ENCODE measurements at places on chromosomes 1 and 21.
A peak's percentile ranks its signal among the peaks of the same experiment; 100 is the strongest.

- ATAC-seq, result no peak
Measured at GRCh38 chr1:107727866-107728265, 237.1 kb downstream of the VAV3 start.

DNA sequence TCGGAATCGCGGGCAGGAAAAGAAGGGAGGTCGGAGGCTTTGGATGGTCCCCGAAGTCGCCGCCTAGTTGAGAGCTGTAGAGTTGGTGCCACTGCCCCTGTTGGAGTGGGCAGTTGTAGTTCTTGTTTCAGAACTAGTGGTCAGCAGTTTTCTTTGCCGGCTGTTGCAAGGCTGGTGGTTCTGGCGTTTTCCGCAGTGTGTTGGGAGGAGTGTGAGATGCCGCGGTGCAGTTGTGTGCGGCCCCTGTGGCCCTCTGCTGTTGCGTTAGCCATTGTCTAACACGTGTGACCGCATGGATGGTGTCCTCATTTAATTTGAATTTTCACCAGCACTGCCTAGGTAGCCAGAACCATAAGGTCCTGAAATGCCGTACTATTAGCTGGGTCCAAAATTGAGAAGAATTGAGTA lies 1.4 kb downstream of the ARF1 start:
- ATAC-seq, result peak; percentile 5

DNA sequence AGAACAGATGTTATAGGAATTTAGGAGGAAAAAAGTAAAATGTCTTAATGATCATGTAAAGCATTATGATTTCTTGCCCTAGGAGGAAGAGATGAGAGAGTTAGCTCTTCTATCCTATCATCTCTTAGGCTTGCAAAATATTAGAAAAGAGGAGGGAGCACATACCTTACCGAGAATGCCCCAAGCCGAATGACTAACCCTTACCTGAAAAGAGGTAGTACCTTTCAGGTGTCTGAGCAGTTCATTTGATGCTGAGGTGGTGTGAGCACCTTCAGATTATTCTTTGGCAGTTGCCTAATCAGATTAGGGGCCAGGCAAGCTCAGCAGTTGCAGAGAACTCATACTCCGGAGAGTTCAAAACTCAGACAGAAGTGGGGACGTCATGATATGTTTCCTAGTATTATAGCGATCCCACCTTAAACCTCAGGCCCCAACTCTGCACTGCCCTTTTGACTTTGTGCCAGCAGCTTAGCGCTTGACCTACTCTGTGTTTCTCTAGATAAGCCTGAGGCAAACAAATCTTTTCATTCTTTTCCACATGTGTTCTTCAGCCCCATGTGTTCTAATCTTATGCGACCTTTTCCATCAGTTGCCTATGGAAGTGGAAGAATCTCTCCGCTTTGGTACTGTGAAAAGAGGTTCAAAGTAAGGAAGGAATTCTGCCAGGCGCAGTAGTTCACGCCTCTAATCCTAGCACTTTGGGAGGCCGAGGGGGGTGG lies 52.5 kb downstream of the ATP2B4 start:
- ATAC-seq, result no peak

GRCh38 chr1:61135291-61135690 lies 52.9 kb downstream of the NFIA start:
- no peak for ATAC-seq

- ATAC-seq, result no peak
Measured at GRCh38 chr1:161072751-161073449, 3.2 kb upstream of the ARHGAP30 start.

GRCh38 chr1:51299185-51299885 lies 31.0 kb downstream of the TTC39A start:
- ATAC-seq, result no peak

- no peak for ATAC-seq
Measured at GRCh38 chr1:158989424-158989823, 20.3 kb upstream of the IFI16 start.

GRCh38 chr21:18608226-18608625 lies 204.6 kb upstream of the TMPRSS15 start:
- no peak for ATAC-seq

- no peak for ATAC-seq
Measured at GRCh38 chr1:153633161-153633753, 609 bp upstream of the CHTOP start.

- ATAC-seq, result no peak
Measured at GRCh38 chr21:42316891-42317290, 1.7 kb upstream of the TFF3 start.

DNA sequence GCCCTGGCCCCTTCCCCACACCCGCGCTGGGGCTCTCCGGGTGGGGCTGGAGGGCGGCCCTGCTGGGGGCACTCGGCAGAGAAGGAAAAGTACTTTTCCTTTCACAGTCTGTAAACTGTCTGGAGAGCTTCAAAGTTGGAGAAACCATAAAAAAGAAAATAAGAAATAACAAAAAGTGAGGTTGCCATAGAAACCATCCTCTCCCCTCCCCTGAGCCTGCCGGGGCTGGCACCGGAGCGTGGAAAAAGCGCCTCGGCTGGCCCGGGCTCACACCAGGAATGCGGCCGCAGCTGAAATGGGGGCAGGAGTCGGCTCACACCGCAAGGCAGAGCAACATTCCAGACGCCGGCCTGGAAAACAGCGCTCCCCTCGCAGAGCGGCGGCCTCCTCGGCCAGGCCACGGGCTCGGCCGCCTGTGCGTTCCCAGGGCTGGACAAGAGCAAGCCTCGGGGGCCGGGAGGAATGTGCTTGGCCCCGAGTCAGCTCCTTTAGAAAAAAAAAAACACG lies 69.2 kb downstream of the MORN1 start:
- ATAC-seq, result peak; percentile 30

DNA sequence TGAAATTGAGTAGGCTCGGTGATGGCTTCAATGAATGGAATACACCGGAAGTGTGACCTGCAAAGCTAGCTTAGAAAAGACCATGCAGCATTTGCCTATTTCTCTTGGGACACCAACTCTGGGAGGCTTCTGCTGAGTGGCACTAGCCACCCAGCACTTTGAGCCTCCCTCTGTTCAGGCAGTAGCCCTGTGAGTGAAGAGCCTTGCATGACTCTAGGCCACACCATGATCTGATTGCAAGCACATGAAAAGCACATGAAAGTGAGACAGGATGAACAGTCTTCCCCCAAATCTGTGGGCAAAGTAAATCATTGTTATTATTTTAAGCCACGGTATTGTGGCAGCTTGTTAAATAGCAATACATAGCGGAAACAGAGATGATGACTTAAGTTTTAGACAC lies 2.8 kb downstream of the CD48 start:
- ATAC-seq, result no peak

GRCh38 chr1:109213345-109213823 lies 334 bp upstream of the SARS1 start:
- ATAC-seq, result no peak

DNA sequence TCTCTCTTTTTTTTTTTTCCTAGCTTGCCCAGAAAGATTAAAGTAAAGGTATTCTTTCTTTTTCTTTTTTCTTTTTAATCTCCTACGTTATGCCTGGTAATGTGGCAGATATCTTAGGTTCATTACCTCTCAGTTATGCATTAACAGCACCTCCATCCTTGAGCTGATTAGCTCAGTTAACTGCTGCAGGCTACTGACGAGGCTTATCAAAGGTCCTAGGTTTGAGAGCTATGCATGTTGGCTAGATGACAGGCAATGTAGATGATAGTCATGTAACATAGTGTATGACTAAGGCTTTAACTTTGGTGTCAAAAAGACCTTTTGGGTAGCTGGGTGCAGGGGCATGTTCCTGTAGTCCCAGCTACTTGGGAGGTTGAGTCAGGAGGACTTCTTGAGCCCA lies 53.7 kb upstream of the CACYBP start:
- ATAC-seq, result no peak

- no peak for ATAC-seq
Measured at GRCh38 chr1:108896146-108897145, 19.7 kb downstream of the GPSM2 start.

DNA sequence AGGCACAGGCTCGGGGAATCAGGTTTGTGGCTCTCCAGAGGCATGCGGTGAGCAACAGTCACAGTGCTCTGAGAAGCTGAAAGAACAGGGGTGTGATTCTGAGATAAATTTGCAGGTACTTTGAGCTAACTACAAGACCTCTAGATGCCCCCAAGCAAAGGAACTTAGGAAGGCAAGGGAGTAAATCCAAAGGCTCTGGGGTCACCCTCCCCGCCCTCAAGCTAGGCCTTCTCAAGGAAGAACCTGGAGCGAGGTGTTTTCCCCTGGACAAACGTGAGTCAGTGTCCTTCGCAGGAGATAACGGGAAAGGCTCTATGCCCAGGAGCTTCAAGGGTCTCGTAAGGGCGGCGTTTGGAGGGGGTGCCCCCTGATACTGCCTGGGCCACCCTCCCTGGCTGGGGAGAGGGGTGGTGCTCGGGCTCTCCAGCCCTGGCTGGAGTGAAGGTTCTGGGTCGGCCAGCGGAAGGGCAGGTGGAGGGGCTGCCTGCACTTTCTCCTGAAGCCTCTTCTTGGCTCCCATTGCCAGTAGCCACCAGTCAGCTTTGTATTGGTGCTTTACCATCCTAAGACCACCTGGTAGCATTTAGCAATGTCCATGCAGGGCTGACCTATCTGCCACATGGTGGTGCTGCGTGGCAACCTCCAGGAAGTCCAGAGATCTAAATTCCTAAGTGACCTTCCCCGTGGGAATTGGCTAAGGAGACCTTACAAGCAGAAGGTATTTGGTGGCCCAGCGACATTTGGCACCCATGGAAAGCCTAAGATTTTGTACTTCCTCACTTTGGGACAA lies 44.0 kb downstream of the GPR161 start:
- peak; percentile 65 for ATAC-seq

DNA sequence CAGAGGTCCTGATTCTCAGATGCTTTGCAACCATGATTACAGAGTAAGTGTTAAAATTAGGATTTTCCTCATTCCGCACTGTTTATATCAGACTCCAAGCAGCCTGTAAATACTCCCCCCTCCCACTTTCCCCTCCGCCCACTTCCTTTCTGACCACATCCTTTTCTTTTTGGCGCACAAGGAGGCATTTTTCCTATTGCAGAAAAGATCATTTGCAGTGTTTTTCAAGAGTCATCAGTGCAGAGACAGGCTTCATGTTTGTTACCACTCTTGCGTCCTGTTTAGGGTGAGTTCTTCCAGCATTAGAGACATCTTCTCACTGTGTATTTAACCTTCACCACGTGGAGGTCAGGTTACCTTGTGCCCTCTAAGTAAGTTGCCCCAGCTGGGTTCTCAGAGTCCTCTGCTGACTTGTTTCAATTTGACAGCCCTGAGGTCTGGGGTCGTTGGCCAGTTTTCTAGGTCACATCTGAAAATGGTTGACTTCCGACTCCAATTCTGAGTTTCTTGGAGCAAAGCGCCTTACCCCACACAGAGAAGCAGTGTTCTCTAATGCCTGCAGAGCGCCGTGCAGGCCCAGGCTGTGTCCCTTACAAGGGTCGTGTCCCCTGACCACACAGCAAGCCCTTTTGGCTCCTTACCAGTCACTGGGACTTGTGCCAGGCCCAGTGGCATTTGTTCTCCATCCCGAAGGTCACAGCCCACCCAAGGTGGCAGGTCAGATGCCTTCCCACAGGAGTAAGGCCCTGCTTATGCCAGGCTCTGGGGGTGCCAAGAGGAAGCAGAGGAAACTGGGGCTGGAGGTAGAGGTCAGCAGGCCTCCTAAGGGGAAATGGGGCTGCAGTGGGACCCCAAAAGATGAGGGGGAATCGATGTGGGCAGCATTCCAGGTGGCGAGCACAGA lies 85.6 kb downstream of the FAM78B start:
- no peak for ATAC-seq

GRCh38 chr1:245155272-245156040 lies 671 bp downstream of the KIF26B start:
- peak; percentile 34 for ATAC-seq
